ENCODE measurements at places on chromosomes 1 and 21. TPM values are rescaled to one million over a fixed set of nuclear protein-coding genes. Genes with fewer than 3 reads are reported as not detected.

DNA sequence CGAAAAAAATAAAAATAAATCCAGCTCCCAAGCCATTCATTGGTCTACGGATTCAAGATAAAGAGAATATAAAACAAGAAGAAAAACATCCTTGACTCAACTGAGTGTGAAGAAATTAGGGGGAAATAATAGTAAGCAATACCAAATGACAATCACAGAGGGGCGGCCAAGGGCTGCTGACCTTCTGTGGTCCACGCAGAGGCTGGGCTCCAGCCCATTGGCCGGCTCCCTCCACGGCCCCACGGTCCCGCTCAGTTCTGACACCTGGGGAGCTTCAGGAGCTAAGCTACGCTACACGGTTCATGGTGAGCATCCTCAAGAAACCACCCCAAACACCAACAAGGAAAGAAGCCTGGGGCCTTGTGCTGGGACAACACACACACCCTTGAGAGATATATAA is 400 bp upstream of the KRTAP10-12 start:
- DNase-seq = no peak

SELENBP1 gene
- not detected for total RNA-seq

BCAN gene
- total RNA-seq = 0.10 TPM

- no peak for DNase-seq
These were observed 15.0 kb downstream of the DDX59 start for GRCh38 chr1:200654660-200655059.

GRCh38 chr1:97849345-97850340 is 71.2 kb downstream of the DPYD start:
- no peak for DNase-seq

SV2A gene
- total RNA-seq = 13.0 TPM

OR2T33 gene
- not detected for total RNA-seq

GRCh38 chr1:160779626-160780397 is 16.2 kb upstream of the LY9 start:
- DNase-seq = peak; percentile 61

DNA sequence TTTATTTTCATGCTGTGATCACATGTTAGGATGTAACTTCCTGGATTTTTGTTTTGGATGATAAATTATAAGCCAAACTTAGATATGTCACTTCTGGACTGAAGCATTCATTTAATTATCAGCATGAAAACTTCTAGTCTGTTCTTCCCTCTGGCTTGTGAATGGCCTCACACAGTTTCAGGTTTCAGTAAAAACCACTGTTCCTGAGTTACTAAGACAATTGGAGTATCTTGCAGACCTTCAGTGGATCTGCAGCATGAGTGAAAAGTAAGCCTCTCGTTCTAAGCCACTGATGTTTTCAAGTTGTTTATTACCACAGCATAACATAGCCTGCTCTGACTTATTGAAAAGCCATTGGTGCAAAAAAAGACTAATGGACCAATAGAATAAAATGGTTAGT is 55.3 kb upstream of the RGS21 start:
- DNase-seq = no peak

- no peak for DNase-seq
These were observed 199.3 kb downstream of the TTLL7 start for GRCh38 chr1:83799594-83799993.

DNA sequence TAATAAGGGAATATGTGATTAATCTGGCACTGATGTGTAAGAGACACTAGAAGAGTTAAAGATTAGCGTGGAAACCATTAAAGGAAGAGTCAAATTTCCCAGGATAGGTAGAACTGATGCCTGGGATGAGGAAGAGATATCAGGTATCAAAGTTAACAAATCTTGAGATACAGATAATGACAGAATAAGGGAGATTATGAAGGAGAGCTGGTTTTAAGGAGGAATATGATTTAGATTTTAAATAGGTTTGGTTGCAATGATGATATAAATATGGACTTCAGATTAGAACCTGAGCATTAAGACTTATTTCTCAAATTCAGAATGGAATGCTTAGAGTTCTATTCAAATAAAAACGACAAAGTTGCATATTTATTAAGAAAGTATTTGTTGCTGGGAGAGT is 26.2 kb downstream of the MAGI3 start:
- DNase-seq = no peak

IFNAR2 gene
- total RNA-seq = 30.5 TPM

GRCh38 chr21:26843933-26844257 is 1.3 kb downstream of the ADAMTS1 start:
- DNase-seq = no peak

- DNase-seq = peak; percentile 43
These were observed 33.3 kb upstream of the FAM3B start for GRCh38 chr21:41283211-41283818.

ASCL5 gene
- 0.16 TPM for total RNA-seq

FLG2 gene
- not detected for total RNA-seq

GRCh38 chr1:152141971-152142584 is 16.9 kb downstream of the RPTN start:
- DNase-seq = peak; percentile 4

GRCh38 chr1:243595527-243596210 is 254.4 kb downstream of the AKT3 start:
- DNase-seq = peak; percentile 5

DNA sequence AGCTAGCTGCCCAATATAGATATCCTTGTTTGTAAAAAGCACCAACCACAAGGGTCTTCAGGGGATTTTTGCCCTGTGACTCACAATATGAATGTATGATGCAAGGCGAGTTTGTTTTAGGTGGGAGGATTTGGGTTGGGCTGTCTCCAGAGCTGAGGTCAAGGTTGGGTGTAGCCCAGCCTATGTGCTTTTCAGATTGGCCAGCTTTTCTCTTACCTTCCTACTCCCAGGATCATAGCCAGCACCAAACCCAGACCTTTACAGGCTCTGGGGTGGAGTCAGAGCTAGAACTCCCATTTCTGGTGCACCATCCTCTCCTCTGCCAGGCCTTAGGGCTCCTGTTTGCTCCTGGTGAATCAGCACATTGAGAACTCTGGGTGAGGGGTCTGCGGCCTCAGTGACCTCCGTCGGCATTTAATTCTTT is 55.6 kb upstream of the GCLM start:
- peak; percentile 25 for DNase-seq

OR2AK2 gene
- total RNA-seq = 0.35 TPM

GRCh38 chr1:206713910-206714312 is 29.2 kb downstream of the MAPKAPK2 start:
- DNase-seq = no peak

DNA sequence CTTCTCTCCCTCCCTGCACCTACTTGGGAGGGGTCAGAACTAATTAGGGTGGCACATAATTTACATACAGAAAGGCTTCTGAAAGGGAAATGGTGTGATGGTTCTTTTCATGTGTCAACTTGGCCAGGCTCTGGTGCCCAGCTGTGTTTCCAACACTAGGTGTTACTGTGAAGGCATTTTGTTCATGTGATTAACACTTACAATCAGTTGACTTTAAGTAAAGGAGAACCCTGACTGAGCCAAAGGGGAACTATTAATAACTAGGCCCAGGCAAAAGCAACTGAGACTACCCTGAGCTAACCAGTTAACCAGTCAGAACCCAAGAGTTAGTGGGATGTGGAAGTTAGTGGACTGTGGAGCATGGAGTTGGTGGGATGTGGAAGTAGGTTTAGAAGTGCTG is 114.9 kb downstream of the SEC16B start:
- DNase-seq = no peak

GRCh38 chr1:62367005-62367557 is 47.8 kb upstream of the KANK4 start:
- DNase-seq = no peak

GRCh38 chr1:215290018-215290417 is 207.5 kb downstream of the KCNK2 start:
- DNase-seq = no peak

- no peak for DNase-seq
These were observed 71.1 kb downstream of the NIBAN1 start for GRCh38 chr1:184903111-184903692.

CNIH3 gene
- 1.4 TPM for total RNA-seq

THEM5 gene
- total RNA-seq = 0.25 TPM

- peak; percentile 80 for DNase-seq
These were observed 36.4 kb upstream of the JAK1 start for GRCh38 chr1:65002508-65003315.

DCST1 gene
- total RNA-seq = 0.10 TPM

DNA sequence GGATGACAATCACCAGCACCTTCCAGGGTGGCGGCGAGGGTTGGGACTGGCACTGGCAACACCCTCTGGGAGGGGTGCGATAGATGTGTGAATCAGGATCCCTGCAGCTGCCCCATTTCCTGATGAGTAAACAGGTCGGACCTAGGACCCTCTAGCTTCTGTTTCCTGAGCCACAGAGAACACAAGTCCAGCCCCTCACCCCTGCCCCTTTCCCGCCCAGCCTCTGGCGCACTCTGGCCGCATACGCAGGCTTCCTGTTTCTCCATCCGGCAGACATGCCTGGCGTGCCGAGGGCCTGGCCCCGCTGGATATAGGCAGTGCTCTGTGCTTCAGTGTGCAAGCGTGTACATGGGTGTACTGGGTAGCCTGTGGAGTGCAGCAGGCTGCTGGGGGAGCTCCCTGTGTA is 4.6 kb downstream of the PEAR1 start:
- DNase-seq = no peak

FCRLA gene
- 0.30 TPM for total RNA-seq

- no peak for DNase-seq
These were observed 108.3 kb upstream of the TTC34 start for GRCh38 chr1:2909797-2910196.

GRCh38 chr1:48688102-48688760 is 88.5 kb downstream of the BEND5 start:
- no peak for DNase-seq

- DNase-seq = no peak
These were observed 8.6 kb downstream of the SEMA6C start for GRCh38 chr1:151137789-151138188.

DNA sequence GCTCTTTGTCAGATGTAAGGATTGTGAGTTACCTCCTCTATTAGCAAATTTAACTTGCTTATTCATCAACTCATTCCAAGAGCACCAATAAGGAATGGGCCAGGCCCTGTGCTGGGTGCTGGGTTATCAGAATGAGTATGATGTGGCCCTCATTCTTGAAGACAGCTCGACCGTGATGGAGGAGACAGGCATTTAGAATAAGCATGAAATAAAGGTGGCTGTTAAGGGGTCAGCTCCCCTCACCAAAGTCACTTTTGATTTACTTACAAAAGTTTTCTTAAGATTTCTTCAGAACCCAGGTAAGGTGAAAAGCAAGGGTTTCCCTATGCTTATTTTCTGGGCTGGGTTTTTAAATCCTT is 15.3 kb upstream of the PADI1 start:
- no peak for DNase-seq

HORMAD1 gene
- total RNA-seq = not detected

DNA sequence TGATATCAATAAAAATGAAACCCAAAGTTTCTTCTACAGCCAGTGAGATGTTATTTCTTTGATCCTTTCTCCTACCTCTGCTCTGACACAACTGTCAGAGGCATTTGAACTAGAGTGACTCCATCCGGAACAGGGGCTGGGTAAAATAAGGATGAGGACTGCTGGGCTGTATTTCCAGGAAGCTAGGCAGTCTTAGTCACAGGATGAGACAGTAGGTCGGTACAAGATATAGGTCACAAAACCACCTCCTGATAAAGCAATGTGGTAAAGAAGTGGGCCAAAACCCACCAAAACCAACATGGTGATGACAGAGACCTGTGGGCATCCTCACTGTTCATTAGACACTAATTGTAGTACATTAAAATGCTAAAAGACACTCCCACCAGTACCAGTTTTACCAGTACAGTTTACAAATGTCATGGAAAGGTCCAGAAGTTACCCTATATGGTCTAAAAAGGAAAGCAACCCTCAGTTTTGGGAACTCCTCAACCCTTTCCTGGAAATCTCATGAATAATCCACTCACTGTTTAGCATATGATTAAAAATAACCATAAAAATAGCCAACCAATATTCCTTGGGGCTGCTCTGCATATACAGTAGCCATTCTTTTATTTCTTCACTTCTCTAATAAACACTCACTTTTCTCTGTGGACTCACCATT is 96.7 kb downstream of the GABPA start:
- no peak for DNase-seq

GRIK3 gene
- not detected for total RNA-seq

DNA sequence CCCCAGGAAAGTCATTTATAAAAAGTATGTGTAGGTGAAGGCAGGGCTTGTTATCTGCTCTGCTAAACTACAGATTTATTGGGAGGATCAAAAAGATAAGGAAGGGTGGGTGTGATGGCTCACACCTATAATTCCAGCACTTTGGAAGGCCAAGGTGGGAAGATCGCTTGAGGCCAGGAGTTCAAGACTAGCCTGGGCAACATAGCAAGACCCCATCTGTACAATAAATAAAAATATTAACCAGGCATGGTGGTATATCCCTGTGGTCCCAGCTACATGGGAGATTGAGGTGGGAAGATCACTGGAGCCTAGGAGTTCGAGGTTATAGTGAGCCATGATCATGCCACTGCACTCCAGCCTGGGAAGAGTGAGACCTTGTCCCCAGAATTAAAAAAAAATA is 86.4 kb downstream of the NENF start:
- no peak for DNase-seq

GRCh38 chr1:173411835-173412742 is 65.0 kb upstream of the PRDX6 start:
- DNase-seq = no peak

All from activated T-cell treated with anti-CD3 and anti-CD28 coated beads, Interleukin-2, amount 50 U/mL, for 72 hours (primary cell).